ENCODE measurements at places on chromosomes 5 and 9.

- DNase-seq = no peak
Observed at GRCh38 chr9:68961587-68961986, 52.3 kb downstream of the PRKACG start.

GRCh38 chr5:141559461-141559860 is 59.3 kb downstream of the DIAPH1 start:
- DNase-seq = no peak

GRCh38 chr9:27538647-27539046 is 9.0 kb upstream of the MOB3B start:
- no peak for DNase-seq

GRCh38 chr9:33291031-33291397 is 698 bp downstream of the NFX1 start:
- no peak for DNase-seq

DNA sequence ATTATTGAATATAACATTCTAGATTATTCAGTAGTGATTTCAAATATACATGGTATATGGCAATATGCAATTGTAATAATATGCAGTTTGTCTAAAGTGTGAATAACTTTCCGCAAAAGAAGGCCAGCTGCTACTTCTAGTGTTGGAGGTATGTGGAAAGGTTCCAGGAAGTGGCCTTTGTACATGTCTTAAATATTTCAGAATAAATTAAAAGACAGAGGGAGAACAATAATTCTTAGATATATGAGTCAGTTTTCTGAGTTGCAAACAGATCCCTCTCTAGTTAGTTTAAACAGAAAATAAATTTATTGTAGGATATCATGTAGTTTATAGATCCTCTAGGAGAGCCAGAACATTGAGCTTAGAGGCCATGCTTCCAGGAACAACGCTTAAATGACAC is 210.8 kb upstream of the ELL2 start:
- no peak for DNase-seq

- DNase-seq = no peak
Observed at GRCh38 chr5:55535199-55535905, 588 bp upstream of the PLPP1 start.

- no peak for DNase-seq
Observed at GRCh38 chr9:108078811-108079210, 589.2 kb upstream of the KLF4 start.

- no peak for DNase-seq
Observed at GRCh38 chr5:133292300-133292699, 240.5 kb downstream of the HSPA4 start.

DNA sequence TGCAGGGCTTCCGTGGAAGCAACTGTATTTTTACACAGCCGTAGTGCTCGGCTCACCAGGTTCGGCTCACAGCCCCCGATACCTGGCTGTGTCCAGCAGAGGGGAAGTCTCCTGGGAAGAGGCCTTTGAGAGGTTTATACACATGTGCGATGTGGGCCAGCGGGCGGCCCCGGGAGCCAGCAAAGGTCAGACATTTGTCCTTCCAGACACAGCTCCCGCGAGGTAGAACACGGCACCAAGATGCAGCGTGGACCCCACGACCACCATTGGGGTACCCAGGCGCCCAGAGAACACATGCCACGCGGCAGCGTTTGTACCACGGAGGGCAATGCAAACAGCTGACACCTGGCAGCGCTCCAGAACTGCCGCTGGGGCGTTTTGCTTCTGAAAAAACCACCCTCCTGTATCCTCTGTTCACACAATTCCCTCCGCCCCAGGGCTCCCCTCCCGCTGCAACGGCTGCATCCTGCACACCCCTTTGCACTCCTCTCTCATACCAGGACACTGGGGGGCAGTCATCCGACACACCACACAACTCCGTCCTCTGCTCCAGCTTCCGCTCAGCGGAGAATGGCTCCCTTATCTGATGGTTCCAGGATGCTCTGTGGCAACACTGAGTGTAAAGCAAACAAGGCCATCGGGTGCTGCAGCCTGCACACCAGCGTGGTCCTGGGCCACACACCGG is 235.3 kb downstream of the SYK start:
- no peak for DNase-seq

GRCh38 chr9:91844701-91845291 is 105.2 kb downstream of the ROR2 start:
- DNase-seq = no peak

- no peak for DNase-seq
Observed at GRCh38 chr5:171312129-171312974, 3.3 kb downstream of the TLX3 start.

- no peak for DNase-seq
Observed at GRCh38 chr5:96816991-96817390, 9.2 kb upstream of the ERAP1 start.

DNA sequence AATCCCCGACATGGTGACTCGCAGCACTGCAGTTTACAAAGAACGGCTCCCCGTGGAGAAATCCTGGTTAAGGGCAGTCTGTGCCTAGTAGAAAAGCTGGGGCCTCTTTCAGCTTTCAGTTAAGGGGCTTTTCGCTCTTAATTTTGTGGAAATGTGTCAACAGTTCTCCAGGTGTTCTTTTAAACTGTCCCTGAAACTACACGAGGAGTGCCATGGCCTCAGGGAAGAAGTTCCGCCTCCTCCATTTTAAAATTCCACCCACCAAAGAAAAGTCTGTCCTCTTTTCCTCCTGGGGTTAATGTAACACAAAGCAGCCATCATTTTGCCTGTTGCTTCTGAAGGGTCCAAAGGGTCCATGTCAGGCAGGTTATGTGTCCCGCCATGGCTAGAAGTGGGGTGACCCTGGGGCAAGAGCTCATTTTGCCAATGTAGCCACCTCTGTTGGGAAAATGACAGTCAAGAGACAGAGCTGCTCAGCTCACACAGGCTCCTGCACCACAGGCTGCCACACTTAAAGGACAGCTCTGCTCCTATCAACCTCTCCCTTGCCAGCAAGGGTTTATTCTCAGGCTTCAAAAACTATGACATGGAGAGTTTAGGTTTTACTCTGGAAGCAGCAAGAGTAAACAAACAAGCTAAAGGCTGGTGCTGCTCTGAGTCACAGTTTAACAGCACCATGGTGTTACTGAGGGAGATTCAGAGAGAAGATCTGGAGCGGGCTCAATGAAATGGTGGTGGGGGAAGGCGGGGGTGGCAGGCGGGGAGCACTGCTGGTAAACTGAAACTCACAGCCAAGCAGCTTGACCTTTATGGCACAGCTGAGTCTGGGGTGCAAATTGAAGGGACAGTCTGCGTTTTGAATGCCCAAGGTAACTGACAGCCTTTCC is 3.2 kb downstream of the WHRN start:
- DNase-seq = peak; percentile 9

DNA sequence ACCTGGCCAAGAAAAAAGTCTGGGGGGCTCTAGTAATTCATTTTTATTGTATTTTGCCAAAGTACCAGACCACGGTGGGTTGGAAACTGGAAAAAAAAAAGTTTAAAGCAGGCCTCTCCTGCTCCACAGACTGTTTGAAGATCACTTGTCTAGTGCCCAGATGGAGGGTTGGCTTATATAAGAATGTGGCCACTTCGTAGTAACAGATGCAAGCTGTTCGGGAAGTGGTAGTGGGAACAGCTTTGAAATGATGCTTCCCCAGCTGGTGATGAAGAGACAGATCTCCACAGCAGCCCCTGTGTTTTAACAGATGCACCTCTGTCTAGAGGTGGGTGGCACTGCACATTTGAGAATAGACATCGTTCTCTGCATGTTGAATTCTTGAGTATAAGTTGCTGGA is 54.3 kb upstream of the DMRT3 start:
- no peak for DNase-seq

GRCh38 chr5:84425365-84425881 is 40.7 kb upstream of the EDIL3 start:
- DNase-seq = no peak

- no peak for DNase-seq
Observed at GRCh38 chr5:5710471-5710870, 288.0 kb downstream of the ICE1 start.

DNA sequence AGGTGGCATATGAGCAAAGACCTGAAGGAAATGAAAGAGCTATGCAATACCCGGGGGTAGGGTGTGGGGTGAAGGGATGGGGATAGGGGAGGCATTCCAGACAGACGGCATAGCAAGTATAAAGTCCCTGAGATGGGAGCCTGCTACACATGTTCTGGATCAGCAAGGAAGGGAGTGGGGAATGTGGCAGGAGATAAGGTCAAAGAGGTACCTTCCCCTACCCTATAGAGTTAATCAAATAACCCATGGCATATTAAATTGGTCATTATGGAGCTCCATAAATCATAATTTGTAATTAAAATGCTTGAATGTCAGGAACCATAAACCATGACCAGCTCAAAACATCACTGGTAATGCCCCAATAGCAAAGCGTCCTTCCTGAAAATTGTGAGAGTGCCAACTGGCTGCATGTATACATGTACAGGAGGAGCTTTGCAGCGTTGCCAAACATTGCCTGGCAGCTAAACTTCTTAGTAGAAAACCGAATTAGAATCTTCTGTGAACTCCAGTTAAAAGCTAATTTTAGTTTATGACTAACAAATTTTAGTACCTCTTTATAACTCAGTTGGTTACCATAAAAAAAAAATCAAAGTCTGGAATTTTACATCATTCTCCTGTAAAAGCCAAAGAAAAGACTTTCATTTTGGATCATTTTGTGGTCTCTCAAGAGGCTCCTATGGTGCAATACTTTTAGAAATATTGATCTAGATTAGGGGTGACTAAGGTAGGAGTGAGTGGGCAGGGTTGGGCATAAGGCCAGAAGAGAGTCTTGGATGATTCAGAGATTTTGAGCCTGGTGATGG is 4.7 kb downstream of the DNAI1 start:
- DNase-seq = no peak

DNA sequence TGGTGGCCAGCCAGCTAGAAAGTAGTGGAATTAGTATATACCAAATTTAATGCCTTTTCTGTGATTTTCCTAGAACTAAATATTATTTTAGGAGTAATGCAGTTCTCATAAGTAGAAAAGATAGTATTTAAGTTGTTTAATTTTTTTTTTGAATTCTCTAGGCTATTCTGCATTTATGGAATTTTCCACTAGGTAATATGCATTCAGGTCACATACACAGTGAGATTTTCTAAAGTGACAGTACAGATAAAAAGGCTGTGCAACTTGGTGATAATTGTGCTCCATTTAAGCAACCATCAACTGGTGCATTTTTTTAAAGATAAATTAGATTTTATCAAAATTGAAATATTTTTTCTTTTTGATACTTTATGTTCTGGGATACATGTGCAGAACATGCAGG is 111.5 kb downstream of the SCAMP1 start:
- no peak for DNase-seq

DNA sequence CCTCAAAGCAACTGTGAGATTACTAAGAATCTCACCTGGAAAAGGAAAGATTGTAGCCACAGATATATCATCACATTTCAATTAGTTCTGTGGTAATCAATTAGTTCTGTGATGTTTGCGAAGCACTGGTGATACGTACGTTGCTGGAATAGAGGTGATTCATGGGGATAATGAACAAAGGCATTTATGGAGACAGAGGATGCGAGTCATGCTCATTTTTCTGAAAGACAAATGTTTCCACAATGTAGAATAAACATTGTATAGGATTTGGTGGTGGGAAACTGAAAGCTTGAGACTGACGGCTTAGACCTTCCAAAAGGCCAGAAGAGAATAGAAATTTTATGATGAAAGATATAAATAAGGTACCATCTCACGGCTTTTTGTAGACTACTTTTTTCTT is 507.3 kb upstream of the TYRP1 start:
- DNase-seq = no peak

- no peak for DNase-seq
Observed at GRCh38 chr5:37799865-37800421, 39.9 kb downstream of the GDNF start.

DNA sequence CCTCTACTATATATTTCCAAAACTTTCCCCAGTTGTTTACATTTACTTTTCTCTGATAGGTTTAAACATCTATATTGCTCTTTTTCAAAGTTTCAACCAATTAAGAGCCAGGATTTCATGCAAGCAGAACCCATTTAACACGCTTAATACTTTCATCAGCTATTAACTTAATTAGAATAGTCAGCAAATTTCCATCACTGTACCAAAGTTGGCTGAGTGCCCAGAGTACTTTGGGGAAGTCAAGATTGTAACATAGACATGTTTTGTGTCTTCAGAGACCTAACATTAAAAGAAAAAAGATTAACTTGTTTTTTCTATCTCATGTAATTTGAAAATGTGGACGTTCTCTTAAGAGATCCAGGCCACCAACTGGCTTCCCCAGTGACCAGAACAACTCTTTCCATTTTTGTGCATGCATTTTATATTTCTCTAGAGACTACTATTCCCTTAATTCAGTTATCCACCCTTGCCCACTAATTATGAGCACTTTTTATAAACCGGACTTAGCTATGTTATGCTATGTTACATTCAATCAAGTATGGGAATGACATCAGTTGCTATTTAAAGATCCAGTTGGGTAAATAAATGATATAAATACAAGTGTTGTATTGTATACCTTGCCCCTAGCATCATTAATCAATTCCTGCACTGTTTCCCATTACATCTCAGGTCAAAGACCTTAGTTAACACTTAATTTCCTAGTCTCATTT is 478.1 kb upstream of the NMUR2 start:
- no peak for DNase-seq

Data from NCI-H187 (cell line).